ENCODE measurements at places on chromosomes 11 and 22. TPM values are rescaled to one million over a fixed set of nuclear protein-coding genes. Genes with fewer than 3 reads are reported as not detected.

DRICH1 gene
- total RNA-seq = 0.26 TPM

GNG3 gene
- 3.9 TPM for total RNA-seq

TESMIN gene
- total RNA-seq = 91.9 TPM

SLC7A4 gene
- total RNA-seq = 0.21 TPM

DNA sequence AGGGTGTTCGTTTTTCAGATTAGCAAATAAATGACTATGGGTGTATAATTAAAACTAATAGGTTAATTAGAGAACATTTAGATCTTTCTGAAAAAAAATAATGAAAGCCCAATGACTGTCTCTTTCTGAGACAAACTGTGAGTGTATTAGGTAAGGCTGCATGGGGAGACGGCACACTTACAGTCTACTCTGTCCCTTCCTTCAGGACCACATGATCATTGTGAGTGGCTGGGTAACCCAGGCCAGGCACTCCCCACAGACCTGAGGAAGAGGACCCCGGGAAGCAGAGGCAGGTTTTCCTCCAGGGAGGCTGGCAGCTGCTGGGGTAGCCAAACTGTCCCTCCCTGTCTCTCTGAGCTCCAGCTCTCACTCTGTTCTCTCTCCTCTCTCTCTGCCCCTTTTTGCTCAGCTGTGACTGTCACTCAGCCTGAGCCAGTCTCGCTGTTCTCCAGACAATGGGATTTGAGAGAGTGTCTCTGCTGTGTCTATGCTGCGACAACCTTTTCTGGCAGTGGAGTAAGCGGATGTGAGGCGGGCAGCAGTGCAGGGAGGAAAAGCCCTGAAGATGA, 83.1 kb upstream of the NCAM1 start:
- no peak overlapping the region for H3K27ac ChIP-seq
- H3K4me3 ChIP-seq = no peak overlapping the region
- peaks cover 12% of the 10 kb centered on the region for H3K27me3 ChIP-seq
- no peaks in the 10 kb centered on the region for H3K36me3 ChIP-seq

DNA sequence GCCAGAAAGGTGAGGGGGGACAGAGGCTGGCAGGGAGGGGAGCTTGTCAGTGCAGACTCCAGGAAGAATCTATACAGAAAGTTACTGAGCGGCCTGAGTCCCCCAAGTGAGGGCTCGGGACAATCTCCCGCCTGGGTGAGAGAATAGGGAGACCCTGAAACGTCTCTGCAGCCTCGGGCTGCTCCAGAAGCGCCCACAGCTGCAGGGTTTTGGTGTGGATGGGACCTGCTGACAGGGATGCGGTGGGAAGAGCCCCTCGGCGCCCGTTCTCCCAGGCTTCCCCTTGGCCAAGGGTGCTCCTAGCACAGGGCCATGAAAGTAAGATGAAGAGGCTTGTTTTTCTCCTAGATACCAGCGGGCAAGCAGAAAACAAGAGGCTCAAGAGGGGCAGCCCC, 743 bp upstream of the RCE1 start:
- peaks cover 20% of the 10 kb centered on the region for H3K4me1 ChIP-seq
- no peak for DNase-seq
- peak overlapping the region; percentile 82 for H3K4me3 ChIP-seq
- peaks cover 19% of the 10 kb centered on the region for H3K36me3 ChIP-seq

DNA sequence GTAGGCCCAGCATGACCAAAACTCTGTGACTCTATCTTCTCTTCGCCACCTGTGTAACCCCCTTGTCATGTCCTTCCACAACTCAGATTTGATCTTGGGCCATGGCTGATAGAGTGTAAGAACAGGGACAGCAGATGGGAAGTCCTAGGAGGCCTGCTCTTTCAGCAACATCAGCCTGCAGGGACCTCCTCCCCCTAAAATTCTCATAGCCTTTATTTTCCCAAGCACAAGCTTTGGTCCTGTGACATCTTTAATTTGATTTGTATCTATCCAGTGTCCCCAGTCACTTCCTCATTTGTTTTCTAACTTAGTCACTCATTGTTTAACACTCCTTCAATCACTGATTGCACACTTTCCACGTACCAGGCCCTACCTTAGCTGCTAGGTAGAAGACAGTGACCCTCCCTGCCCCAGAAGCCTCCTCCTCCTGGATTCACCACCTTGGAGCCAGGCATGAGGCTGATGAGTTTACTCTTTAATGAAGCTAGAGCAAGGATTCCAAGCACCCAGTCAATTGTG, 5.3 kb downstream of the UBQLN3 start:
- no peak overlapping the region for H3K4me3 ChIP-seq
- H3K4me1 ChIP-seq = no peaks in the 10 kb centered on the region
- H3K36me3 ChIP-seq = no peaks in the 10 kb centered on the region
- DNase-seq = no peak
- no peaks in the 10 kb centered on the region for H3K27me3 ChIP-seq

- no peaks in the 10 kb centered on the region for H3K27me3 ChIP-seq
- no peak overlapping the region for H3K27ac ChIP-seq
- no peak overlapping the region for H3K4me3 ChIP-seq
Observed at GRCh38 chr11:92740276-92740675, 229.2 kb upstream of the MTNR1B start.
